ENCODE measurements at places on chromosomes 12 and 14. TPM values are rescaled to one million over a fixed set of nuclear protein-coding genes. Genes with fewer than 3 reads are reported as not detected.

The SRP54 gene
- 68.9 TPM for total RNA-seq

The LMO3 gene
- not detected for total RNA-seq

The PNMA1 gene
- 23.0 TPM for total RNA-seq

The HOXC13 gene
- not detected for total RNA-seq

The SLC38A4 gene
- total RNA-seq = 0.24 TPM

The EPYC gene
- total RNA-seq = not detected

The ANKLE2 gene
- 31.9 TPM for total RNA-seq

The DHRS2 gene
- total RNA-seq = not detected

The CHMP4A gene
- 42.5 TPM for total RNA-seq

The RECQL gene
- total RNA-seq = 66.6 TPM

The PRPH gene
- total RNA-seq = not detected

The CTSG gene
- total RNA-seq = not detected

The PELI2 gene
- total RNA-seq = 7.9 TPM

The FOXA1 gene
- 2.1 TPM for total RNA-seq

The HOXC9 gene
- 1.0 TPM for total RNA-seq

The PLBD1 gene
- total RNA-seq = 6.6 TPM

The CD163L1 gene
- total RNA-seq = 0.16 TPM

The C12orf60 gene
- total RNA-seq = 2.1 TPM

The SYNDIG1L gene
- total RNA-seq = 2.5 TPM

The KRT72 gene
- total RNA-seq = not detected

The NGDN gene
- 30.1 TPM for total RNA-seq

The EIF2S3B gene
- 1.3 TPM for total RNA-seq

The TRPV4 gene
- total RNA-seq = 8.7 TPM

The ALDH2 gene
- total RNA-seq = 70.2 TPM

The TSPAN19 gene
- total RNA-seq = 0.13 TPM

The TAS2R14 gene
- 1.9 TPM for total RNA-seq

The DDX51 gene
- 6.1 TPM for total RNA-seq

The FOXN4 gene
- not detected for total RNA-seq

The RASSF9 gene
- 0.08 TPM for total RNA-seq

The HOXC4 gene
- 0.88 TPM for total RNA-seq

All from epithelial cell of alveolus of lung (primary cell).